A549 treated with Hydrocortisone at 1 μM for 4 hours (cell line): ENCODE measurements at places on chromosomes 13 and 19. TPM values are rescaled to one million over a fixed set of nuclear protein-coding genes. Genes with fewer than 3 reads are reported as not detected.

Gene ZNF525
- total RNA-seq: 0.22 to 0.47 TPM (median 0.28 TPM) in 5 replicates

Gene KIR2DL4
- not detected in 5 replicates for total RNA-seq

Gene ZNF558
- total RNA-seq: 5.5 to 8.3 TPM (median 6.7 TPM) in 5 replicates

Gene ATP4A
- total RNA-seq: 0.07 to 0.09 TPM in 2 of 5 replicates, not detected in the others

Gene GPR183
- not detected in 5 replicates for total RNA-seq

Gene C19orf67
- total RNA-seq: not detected in 5 replicates

Gene TMEM150B
- total RNA-seq: 0.20 TPM in 1 of 5 replicates, not detected in the others

Gene CD33
- total RNA-seq: 0.14 to 0.22 TPM in 2 of 5 replicates, not detected in the others

Gene POLR1D
- 147 to 158 TPM (median 153 TPM) in 5 replicates for total RNA-seq

Gene DLEU7
- not detected in 5 replicates for total RNA-seq

Gene TTC9B
- total RNA-seq: 0.16 to 0.79 TPM (median 0.45 TPM) in 5 replicates

Gene OR10H1
- not detected in 5 replicates for total RNA-seq

Gene ZNF541
- not detected in 5 replicates for total RNA-seq

Gene ZNF93
- total RNA-seq: not detected in 5 replicates

Gene PCDH8
- total RNA-seq: not detected in 5 replicates

Gene PEAK3
- 0.09 to 0.18 TPM (median 0.14 TPM) in 5 replicates for total RNA-seq

Gene PTGIR
- total RNA-seq: 0.05 to 0.12 TPM (median 0.12 TPM) in 3 of 5 replicates, not detected in the others

Gene OR7D2
- not detected in 5 replicates for total RNA-seq

Gene C19orf85
- not detected in 5 replicates for total RNA-seq

Gene SIAH3
- total RNA-seq: not detected in 5 replicates

Gene LDLR
- 20.6 to 28.5 TPM (median 27.5 TPM) in 5 replicates for total RNA-seq

Gene ZNF837
- 0.89 to 1.7 TPM (median 1.4 TPM) in 5 replicates for total RNA-seq

Gene APOC4
- not detected in 5 replicates for total RNA-seq

Gene KIR2DL1
- total RNA-seq: 0.05 TPM in 1 of 5 replicates, not detected in the others

Gene ZNF471
- 0.02 to 0.13 TPM (median 0.03 TPM) in 5 replicates for total RNA-seq

Gene SIGLEC5
- total RNA-seq: not detected in 5 replicates

Gene PNMA8B
- total RNA-seq: not detected in 5 replicates

Gene KCNJ14
- total RNA-seq: 0.93 to 2.0 TPM (median 1.1 TPM) in 5 replicates

Gene LCP1
- total RNA-seq: 0.10 to 0.25 TPM (median 0.24 TPM) in 5 replicates

Gene ZNF418
- total RNA-seq: 1.0 to 1.6 TPM (median 1.4 TPM) in 5 replicates

Gene SYT5
- 3.0 to 4.8 TPM (median 4.3 TPM) in 5 replicates for total RNA-seq

Gene POU2F2
- total RNA-seq: 0.33 to 0.80 TPM (median 0.70 TPM) in 5 replicates

Gene CDC42EP5
- 0.38 TPM in 1 of 5 replicates, not detected in the others for total RNA-seq

Gene CFD
- total RNA-seq: 8.2 to 22.5 TPM (median 20.7 TPM) in 5 replicates

Gene ZNF667
- total RNA-seq: not detected in 5 replicates

Gene SLC7A10
- 0.08 to 0.15 TPM in 2 of 5 replicates, not detected in the others for total RNA-seq

Gene PRPF31
- 105 to 119 TPM (median 114 TPM) in 5 replicates for total RNA-seq

Gene ANGPTL8
- not detected in 5 replicates for total RNA-seq

Gene FUT3
- 0.05 to 0.06 TPM in 2 of 5 replicates, not detected in the others for total RNA-seq

Gene ZMYM5
- total RNA-seq: 5.0 to 6.4 TPM (median 5.8 TPM) in 5 replicates

Gene LIM2
- not detected in 5 replicates for total RNA-seq

Gene STOML3
- total RNA-seq: not detected in 5 replicates

Gene DNAJB1
- 206 to 250 TPM (median 215 TPM) in 5 replicates for total RNA-seq

Gene SLC7A9
- total RNA-seq: 0.15 to 0.53 TPM (median 0.30 TPM) in 5 replicates

Gene URAD
- not detected in 5 replicates for total RNA-seq

Gene ZNF844
- not detected in 5 replicates for total RNA-seq

Gene RASGRP4
- 0.05 to 0.06 TPM in 2 of 5 replicates, not detected in the others for total RNA-seq

Gene FBN3
- total RNA-seq: 0.01 to 0.17 TPM in 2 of 5 replicates, not detected in the others

Gene SYMPK
- total RNA-seq: 66.5 to 75.1 TPM (median 72.7 TPM) in 5 replicates

Gene CALR3
- total RNA-seq: 0.15 TPM in 1 of 5 replicates, not detected in the others

Gene NDUFA3
- 140 to 263 TPM (median 231 TPM) in 5 replicates for total RNA-seq

Gene RNF17
- not detected in 5 replicates for total RNA-seq

Gene PEG3
- not detected in 5 replicates for total RNA-seq

Gene CCDC70
- not detected in 5 replicates for total RNA-seq

Gene SUPT5H
- 175 to 199 TPM (median 183 TPM) in 5 replicates for total RNA-seq

Gene TYROBP
- not detected in 5 replicates for total RNA-seq

Gene ELF1
- 32.2 to 47.4 TPM (median 37.0 TPM) in 5 replicates for total RNA-seq

Gene ZNF543
- 0.99 to 2.0 TPM (median 1.4 TPM) in 5 replicates for total RNA-seq
